ENCODE measurements at places on chromosomes 3 and 15.
A peak's percentile ranks its signal among the peaks of the same experiment; 100 is the strongest.

GRCh38 chr15:81023483-81024264 lies 23.0 kb downstream of the TLNRD1 start:
- peak; percentile 88 for DNase-seq

DNA sequence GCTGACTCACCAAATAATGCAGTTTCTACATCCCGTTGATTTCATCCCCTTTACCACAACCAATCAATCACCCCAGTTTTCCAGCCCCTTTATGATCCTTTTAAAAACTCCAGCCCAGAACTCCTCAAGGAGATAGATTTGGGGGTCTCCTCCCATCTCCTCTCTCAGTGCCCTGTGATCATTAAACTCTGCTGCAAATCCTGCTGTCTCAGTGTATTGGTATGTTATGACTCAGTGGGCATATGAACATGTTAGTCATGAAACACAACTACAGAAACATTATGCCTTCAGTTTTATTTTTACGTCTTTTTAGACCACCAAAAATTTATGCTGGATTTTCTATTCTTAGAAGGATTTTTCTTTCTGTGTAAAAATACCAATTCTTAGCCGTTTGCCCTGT lies 213.7 kb downstream of the DIPK2A start:
- DNase-seq: no peak

GRCh38 chr3:45632956-45633355 lies 38.4 kb downstream of the LIMD1 start:
- no peak for DNase-seq

DNA sequence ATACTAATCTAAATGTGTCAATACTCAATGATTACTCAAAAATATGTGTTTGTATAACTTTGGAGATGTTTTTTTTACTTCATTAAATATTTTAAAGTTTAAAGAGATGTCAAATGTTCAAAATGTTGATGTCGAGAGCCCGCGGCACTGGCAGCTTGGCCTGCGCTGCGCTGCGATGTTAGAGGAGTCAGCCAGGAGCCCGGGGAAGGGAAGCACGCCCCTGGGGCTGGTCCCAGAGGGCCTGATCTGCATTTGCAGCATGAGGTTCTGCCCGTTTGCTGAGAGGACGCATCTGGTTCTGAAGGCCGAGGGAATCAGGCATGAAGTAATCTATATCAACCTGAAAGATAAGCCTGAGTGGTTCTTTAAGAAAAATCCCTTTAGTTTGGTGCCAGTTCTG lies 66.4 kb upstream of the ATP2C1 start:
- no peak for DNase-seq

DNA sequence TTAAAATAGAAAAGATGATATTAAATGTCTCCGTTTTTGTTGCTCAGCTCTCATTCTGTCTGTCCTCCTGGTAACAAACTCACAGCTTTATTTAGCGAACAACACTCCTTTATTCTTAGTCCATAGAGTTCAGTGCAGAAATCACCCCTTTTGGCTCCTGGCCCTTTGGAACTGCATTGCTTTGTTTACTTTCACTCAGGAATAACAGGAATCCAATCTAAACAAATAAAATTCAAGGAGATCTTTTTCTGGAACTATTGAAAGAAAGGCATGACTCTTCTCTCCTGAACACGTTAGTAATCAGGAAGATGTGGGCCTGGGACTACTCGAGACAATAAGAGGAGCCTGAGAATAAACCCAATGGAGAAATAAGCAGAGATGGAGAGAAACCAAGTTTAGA lies 409.2 kb downstream of the DIPK2A start:
- no peak for DNase-seq

GRCh38 chr15:99369196-99369595 lies 117.9 kb downstream of the LRRC28 start:
- DNase-seq: no peak

- no peak for DNase-seq
These were observed 124.9 kb downstream of the LRRK1 start for GRCh38 chr15:101043911-101044624.

DNA sequence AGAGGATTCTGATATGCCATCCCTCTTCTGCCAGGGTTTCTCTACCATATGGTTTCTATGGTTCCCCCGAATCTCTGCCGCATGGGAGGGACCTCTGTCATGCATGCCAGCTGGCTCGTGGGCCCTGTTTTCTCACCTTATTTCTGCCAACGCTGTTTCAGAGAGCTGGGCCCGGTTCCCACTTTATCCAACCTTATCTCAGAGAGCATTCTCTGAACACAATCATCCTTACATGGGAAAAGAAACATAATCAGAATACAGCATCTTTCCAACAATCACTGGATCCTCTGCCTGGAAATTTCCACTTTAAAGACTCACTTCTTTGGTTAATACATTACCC lies 234.5 kb upstream of the ZBTB20 start:
- DNase-seq: peak; percentile 90

DNA sequence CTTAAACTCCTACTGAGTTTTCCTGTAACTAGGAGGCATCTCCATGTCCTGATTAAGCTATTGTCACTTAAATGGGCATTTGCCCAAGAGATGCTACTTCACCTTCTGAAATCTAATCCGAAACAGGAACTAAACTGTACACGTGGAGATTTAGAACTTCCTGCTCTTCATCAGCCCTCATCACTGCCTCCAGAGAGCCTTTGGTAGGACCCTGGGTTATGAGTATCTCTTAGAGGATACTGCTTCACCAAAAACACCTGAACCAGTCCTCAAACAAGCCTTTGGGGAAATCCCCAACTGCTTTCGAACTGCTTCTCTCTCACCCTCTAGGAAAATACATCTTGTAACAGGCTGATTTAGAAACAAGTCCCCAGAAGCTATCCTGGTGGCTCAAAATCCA lies 320.3 kb downstream of the GAP43 start:
- DNase-seq: no peak

DNA sequence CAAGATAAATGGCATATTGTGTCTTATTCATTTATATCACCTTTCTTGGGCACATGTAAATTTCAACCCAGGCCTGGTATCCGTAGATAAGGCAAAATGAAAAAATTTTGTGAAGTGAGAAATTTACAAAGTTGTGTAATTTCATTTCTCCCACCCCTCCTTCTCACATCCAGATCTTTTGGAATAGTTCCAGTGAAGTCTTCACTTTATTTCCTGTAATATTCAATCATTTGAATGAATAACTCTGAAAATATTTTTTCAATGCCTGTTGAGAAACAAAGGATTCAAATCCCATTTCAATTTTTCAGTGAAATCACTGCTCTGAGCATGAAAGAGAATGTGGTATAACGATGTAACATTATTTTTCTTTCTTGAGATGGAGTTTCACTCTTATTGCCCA lies 53.4 kb downstream of the BTLA start:
- DNase-seq: no peak

- no peak for DNase-seq
These were observed 31.3 kb upstream of the FOXP1 start for GRCh38 chr3:71614869-71615268.

DNA sequence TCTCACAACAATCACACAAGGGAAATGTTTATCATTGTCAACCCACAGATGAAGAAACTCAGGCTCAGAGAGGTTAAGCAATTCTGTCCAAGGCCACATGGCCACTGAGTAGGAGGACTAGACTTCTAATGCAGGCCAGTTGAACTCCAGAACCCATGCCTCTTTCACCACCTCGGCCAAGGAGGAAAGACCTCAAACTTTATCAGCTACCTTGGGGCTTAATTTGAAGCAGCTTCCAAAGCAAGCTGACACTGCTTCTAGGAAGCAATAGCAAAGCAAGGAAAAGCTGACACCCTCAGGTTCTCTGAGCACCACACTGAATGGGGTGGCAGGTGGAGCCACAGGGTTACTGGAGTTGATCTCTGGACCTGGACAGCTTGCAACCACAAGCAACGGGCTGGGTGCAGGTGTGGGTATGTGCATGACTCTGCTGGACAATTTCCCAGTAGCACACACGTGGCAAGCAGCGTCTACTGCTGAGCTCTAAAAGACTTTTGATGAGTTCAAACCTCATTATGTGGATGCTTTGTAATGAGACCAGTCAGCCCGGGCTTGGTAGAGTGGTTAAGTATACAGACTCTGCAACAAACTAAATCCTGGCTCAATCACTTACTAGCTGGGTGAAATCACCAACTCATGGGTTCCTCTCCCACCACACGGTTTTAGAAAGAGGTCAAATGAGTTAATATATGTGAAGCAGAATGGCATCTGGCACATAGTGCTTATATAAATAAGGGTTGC lies 23.1 kb downstream of the CCNL1 start:
- peak; percentile 44 for DNase-seq

- no peak for DNase-seq
These were observed 975.5 kb downstream of the IGSF11 start for GRCh38 chr3:118059096-118059495.

- peak; percentile 70 for DNase-seq
These were observed 2.2 kb downstream of the BMF start for GRCh38 chr15:40106203-40107161.

DNA sequence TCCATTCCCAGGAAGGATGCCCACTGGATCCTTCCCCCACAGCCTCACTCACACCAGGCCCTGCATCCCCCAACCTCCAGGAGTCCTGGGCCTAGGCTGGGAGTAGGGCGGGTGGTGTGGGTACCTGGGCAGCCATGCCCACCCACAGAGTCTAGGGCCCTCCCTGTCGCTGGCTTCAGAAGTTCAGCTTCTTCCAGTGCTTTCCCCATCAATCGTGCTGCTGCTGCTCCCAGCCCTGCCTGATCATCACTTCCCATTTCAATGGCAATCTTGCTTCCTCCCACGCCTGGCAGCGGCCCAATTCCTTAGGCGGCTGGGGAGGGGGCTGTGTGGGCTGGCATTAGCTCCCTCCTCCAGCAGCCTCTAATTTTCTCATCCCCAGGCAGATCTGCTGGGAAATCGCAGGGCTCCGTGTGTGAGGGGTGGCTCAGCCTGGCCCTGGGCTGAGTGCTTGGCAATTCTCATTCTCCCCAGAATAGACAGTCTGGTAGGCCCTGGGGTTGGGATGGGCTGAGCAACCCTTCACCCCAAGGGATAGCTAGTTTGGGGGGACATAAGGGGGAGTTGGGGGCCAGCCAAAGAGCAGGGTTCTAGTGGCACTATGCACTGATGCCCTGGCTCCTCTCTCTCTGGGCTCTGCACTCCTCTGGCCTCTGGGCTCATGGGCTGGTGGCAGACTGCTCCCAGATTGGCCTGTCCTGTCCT lies 66.4 kb downstream of the SCN5A start:
- DNase-seq: no peak

DNA sequence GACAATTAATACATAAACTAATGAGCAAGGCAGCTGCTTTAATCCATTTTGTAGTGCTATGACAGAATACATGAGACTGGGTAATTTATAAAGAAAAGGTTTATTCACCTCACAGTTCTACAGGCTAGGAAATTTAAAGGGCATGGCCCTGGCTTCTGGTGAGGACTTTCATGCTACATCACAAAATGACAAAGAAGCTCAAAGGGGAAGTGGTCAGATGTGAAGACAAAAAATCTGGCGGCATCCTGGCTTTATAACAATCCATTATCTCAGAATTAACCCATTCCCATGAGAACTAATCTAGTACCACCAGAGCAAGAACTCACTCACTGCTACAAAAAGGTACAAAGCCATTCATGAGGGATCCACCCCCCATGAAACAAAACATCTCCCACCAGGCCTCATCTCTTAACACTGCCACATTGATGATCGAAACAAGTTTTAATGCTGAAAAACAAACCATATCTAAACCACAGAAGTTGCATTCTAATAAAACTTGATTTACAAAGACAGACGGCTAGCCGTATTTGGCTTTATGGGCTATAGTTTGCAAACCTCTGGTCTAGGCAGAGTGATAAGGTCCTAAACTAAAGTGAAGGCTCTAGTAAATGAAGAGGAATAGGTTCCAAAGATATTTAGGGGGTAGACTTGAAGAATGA lies 44.2 kb downstream of the GSK3B start:
- DNase-seq: no peak

DNA sequence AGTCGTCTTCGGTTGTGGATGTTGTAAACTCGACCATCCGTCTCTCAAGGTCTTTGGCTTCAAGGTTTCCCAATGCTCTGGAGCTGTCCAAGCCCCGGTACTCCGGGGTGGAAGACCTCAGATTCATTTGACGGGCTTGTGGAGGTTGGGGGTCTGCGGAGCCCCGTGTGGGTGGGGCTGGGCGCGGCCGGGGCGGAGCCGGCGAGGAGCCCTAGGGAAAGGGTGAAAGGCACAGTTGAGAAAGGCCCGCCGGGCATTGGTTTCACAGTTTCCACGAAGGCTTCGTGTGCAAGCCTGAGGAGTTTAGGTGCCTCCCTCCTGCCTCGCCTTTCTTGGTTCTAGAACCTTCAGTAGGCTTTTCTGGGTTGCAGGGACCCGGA lies 360 bp upstream of the MGA start:
- no peak for DNase-seq

DNA sequence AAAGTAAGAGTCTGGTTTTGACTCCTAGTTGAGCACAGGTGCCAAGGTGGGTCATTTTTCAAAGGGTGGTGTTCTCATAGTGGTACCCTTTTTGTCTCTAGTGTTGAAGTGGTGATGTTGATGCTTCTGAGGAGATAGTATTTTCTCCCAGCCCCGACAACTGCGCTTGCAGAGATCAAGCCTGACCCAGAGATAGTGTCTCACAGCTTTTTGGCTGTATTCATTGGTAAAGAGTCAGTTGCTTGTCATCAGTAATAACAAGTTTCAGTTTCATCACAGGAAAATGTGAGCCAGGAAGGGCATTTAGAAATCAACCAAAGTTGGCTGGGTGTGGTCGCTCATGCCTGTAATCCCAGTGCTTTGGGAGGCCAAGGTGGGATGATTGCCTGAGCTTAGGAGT lies 139.3 kb downstream of the NFKBIZ start:
- no peak for DNase-seq

DNA sequence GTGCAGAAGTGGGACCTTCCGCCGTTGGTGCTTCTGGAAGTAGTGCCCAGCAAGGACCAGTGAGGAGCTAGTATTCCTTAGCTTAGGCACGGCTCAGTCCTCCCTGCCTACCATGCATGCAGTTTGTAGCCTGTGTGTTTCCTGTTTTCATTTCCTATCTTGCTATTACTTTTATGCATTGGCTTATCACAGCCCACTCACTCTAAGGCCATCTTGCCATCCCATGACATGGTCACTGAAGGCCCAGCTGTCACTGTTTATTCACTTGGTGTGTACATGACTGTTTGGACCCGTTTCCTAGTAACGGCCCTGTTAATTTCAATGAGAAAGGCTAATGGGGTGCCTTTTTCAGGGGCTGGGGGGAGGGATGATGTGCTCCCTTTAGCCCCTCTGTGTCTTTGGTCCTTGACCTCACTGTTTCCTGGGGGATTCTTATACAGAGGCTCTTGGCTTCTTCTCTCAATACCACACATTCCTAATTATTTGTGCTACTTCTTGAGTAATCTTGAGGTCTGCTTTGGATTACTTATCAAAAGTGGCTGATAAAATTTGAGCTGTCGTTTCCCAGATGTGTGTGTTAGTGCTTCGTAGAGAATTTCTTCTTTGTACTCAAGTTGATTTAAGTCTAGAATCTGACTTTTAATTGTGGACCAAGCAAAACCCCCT lies 24.5 kb upstream of the TRAK1 start:
- DNase-seq: no peak

GRCh38 chr3:172185907-172186306 lies 146.5 kb downstream of the FNDC3B start:
- DNase-seq: no peak

- no peak for DNase-seq
These were observed 14.5 kb downstream of the APBA2 start for GRCh38 chr15:28900041-28900891.

Measured in right cardiac atrium (tissue), 5 donors.